NCI-H1930 (cell line): ENCODE measurements at places on chromosomes 5 and 9.

- DNase-seq, result no peak
These were observed 4.8 kb upstream of the TTC23L start for GRCh38 chr5:34833976-34834793.

DNA sequence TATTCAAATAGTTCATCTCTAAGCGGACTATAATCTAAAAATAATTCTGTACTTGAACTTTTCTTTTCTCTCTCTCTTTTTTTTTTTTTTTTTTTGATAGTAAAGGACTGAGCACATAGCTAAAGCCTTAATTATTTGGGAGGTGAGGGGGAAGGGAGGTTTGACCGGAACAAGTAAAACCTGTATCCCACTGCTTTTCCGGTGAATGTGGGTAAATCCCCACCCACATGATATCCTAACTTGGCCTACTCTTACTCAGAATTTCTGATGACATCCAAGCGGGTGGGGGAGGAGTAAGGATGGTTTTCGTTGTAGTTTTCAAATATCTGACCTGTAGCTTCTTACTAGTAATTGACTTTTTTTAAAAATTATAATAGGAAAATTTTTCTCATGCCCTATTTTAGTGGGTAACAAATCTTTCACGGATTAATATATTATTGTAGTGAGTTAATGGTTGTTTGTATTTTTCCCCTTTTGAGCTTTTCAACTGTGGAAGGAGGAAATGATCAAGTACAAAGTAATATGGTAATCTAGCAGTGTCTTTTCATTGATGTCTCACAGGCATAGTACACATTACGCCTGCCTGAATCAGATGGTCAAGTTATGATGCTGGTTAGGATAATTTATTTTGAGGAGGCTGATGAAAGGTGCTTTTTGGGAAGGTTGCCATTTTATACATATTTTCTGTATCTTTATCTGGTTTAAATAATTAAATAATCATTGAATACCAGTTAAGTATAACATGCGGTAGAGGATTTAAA, 2.2 kb upstream of the ELL2 start:
- no peak for DNase-seq

DNA sequence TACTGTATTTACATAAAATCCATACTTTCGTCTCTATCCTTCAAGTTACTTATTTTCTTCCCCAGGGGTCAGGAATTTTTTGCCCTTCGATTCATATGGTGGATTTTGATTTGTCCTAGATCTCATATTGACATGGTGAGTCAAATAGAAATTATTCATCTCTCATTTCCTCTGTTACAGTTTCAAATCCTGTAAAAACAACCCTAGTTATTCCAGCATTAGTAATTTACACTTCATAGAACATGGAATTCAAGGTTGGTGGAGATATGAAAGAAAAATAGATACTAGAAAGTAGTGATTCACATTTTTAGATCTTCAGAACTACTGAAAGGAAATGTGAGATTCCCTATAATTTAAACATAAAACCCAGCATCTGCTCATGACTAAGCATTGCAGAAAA, 1331.0 kb upstream of the CDH9 start:
- no peak for DNase-seq

DNA sequence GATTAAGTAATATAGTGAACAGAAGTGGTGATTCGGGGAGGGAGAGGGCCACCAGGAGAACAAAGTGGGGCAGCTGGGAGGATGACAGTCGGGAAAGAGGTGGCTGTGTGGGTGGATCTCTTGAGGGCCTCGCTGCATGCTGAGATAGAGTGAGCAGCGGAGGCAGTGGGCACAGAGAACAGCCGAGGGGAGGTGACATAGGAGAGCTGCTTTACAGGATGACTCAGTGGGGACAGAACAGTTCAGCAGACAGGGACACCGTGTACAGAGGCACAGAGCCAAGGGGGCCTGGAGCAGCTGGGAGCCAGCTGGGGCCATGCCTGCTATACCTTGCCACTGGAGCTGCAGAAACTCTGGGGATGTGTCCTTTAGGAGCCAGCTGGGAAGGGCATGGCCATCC, 273.9 kb downstream of the GADD45G start:
- DNase-seq, result no peak

DNA sequence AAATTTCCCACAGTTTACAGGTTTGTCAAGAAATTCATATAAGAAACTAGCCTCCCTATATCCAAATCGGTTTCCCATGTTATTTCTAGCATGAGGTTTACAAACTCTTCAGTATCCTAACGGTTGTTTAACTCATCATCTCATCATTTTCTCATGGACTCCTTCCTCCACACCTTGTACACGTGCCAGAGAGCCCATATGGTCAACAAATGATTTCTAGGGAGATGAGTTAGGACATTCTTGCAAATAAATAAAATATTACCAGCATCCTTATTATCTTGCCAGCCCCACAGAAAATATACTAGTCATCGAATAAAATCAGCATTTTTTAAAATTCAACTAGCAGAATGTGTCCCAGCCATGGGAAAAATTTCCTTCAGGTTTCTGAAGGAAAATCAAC, 285.2 kb downstream of the EBF1 start:
- no peak for DNase-seq

- DNase-seq, result no peak
These were observed 355.4 kb upstream of the WWC1 start for GRCh38 chr5:167936022-167936421.
